Astrocyte of the spinal cord (primary cell): ENCODE measurements at places on chromosomes 3 and 15.

DNA sequence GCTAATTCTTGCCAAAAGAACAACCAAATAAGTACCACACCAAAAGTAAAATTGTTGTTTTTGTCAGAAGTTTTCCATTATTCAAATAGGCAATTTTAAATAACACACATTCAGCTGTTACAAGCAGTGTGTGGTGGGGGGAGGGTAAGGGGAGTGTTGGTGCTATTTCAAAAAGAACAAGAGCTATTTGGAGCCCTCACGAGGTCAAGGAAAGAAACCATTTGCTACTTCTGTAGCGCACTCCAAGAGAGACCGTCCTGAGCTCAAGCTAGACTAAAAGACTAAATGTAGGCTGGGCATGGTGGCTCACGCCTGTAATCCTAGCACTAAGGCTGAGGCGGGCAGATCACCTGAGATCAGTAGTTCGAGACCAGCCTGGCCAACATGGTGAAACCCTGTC, 21.2 kb upstream of the IGF2BP2 start:
- DNase-seq: no peak

- DNase-seq: no peak
Observed at GRCh38 chr3:64293121-64293520, 67.9 kb upstream of the PRICKLE2 start.

GRCh38 chr3:189622629-189623028, 8.6 kb upstream of the TP63 start:
- DNase-seq: no peak

DNA sequence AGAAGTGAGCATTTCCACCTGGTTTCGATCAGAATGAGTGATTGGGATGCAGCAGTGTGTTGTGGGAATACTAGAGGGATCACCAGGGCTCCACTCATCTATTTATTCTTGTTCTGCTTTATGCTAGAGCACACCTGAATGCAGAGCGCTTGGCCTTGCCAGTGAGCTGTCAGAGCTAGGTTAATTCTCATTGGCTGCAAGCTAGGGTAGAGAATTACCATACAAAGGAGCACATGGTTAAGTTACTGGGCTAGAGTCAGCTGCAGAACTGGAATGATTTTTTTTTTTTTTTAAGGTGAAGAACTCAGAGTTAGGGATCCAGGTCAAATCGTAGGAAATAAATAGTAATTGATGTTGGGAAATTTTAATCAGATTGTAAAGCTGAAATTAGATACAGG, 8.8 kb downstream of the EIF2AK4 start:
- no peak for DNase-seq

GRCh38 chr3:62817678-62818077, 57.5 kb downstream of the CADPS start:
- DNase-seq: no peak
